ENCODE measurements at places on chromosomes 5 and 9.

GRCh38 chr9:136086213-136086881 lies 8.7 kb downstream of the NACC2 start:
- DNase-seq, result no peak

- no peak for DNase-seq
These were observed 18.4 kb upstream of the IQGAP2 start for GRCh38 chr5:76384705-76385104.

GRCh38 chr9:126777733-126778132 lies 27.1 kb upstream of the ZBTB43 start:
- peak; percentile 12 for DNase-seq

DNA sequence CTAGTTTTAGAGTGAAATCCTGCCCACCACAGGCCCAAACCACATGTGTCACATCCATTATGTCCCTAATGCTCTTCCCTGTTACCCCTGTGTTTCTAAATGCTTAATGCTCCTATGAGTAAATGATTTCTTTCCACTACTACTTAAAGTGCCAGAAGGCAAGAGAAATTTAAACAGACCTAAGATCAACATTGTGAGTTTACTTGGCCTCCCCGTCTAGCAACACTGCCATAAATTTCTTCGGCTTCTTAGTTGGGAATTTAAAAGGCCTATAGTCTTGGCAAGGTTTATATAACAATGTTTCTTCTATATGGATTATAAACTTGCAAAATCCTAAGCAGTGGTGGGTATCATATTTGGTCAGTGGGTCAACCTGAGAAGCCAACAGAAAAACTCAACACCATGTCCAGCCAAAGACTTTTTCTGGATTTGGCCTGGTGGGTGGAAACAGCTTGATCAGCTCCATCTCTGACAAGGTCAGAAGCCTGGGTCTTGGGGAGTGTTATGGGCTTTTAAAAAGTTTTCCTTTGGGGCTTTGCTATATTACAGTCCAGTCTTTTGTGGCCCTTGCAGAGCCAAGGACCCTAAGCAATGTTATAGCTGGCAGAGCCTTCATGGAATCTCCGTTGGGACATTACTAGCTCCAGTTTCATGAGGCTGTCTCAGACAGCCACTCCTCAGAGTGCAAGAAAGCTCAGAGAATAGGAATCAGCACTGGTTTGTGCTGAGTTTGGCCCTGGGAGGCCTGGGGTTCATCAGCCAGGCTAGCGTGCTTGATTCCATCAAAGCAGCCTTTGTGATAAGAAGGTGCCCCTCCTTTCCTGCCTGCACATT lies 119.8 kb downstream of the PRDM6 start:
- DNase-seq, result no peak

DNA sequence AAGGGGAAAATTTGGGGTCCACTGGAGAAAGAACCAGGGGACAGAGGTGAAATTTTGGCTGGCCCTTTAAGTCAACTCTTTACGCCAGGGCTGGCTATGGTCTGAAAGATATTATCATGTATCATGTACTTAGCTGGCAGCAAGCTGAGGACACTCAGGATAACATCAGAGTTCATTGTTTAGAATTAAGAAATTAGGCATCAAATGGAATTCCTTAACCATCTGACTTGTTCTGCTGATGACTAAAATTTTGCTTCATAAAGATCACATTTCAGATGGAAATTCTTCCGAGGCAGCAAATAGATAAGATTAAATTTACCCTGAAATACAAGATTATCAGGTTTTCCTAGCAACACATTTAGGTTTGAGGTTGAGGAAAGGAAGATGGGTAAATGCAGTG lies 269.4 kb upstream of the KLF9 start:
- DNase-seq, result no peak

DNA sequence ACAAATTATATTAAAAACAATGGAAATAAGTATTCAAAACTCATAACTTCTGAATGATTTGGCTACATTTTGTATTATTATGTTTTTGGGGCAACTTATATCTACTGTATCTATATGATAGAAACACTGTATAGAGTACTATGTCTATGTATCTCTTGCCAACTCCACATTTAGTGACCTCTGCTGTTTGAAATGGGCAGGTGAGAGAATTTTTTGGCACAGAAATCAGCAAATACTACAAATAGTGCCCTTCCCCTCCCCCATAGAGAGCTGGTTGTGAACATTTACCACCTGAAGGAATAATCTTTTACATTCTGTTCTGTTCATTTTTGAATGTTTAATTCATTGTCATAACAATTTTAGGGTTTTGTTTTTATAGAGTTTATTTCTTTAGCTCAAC lies 545.3 kb downstream of the PDE4D start:
- no peak for DNase-seq

DNA sequence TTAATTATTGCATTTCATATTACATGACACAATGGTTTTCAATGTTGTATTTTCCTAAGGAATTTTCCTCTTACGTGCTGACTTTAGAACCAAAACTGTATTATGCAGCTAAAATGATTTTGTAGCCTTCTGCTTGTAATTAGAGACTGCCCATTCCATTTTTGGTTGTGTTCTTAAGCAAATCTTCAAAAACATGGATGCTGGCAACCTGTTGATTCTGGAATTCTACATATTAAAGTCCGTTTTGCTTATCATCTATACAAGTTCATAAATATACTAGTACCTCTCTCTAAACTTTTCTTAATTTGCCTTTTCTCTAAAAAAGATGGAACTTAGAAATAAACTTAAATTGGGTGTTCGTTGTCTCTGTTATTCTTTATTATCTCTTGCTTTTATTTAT lies 88.3 kb downstream of the NR3C1 start:
- no peak for DNase-seq

- DNase-seq, result no peak
These were observed 26.2 kb upstream of the SMU1 start for GRCh38 chr9:33102551-33103210.

- no peak for DNase-seq
These were observed 211.6 kb downstream of the SPOCK1 start for GRCh38 chr5:137287569-137287968.

GRCh38 chr5:22780756-22781155 lies 72.4 kb downstream of the CDH12 start:
- DNase-seq, result no peak

Data from HTR-8/SVneo (cell line).